Prostate gland (tissue), 2 donors: ENCODE measurements at places on chromosomes 4 and X.

DNA sequence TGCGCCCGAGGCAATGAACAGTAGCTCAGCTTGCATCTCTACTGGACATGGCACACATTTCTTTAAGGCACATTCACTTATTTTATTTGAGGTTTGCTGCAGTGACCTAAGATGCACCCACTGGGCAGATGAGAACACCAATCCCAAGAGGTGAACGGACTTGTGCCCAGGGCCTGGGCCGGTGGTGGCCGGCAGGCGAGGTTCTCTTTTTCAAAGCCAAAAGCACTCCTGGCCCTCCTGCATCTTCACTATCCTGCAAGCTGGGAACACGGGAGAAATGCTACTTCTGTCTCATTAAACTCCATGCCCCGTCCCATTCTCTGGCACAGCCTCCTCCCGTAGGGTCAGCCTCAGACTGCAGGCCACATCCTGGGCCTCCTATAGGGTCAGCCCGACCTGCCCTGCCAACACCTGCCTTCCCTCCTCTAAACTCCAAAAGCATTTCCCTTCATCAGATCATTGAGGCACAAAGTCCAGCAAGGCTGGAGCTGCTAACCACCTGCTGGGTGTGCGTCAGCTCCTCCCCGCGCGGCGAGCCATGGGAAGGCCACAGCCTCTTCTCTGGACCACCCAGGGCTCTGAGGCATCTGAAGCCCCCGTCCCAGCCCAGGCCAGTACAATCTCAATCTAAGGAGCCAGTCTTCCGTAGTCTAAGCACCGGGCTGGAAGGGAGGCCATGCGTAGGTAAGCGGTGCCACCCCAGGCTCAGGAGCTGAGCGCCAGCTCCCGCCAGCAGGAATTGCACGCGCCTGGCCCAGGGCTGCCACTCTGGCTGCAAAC lies 166.1 kb downstream of the AFAP1 start:
- H3K4me3 ChIP-seq = no peak overlapping the region
- H3K4me1 ChIP-seq = no peaks in the 10 kb centered on the region
- no peaks in the 10 kb centered on the region for H3K27me3 ChIP-seq

DNA sequence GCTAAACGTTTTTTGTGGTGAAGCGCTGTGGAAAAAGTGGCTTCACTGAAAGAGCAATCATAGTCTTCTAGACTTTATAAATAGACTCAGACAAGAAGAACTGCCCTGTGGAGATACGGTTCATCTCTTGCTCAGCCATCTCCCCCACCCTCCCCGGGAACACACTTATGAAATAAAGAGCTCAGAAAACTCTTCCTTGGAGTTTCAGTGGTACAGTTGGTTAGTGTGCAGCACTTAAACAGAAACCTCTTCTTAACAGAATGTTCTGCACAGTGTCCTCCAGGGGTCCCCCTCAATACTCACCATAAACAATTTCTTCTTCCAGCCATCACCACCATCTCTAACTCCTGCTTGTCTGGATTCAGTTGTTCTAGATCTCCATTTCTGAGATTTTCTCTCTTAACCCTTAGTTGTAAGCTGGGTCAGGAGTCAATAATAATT lies 313.0 kb downstream of the ARHGAP10 start:
- no peak overlapping the region for H3K4me3 ChIP-seq

DNA sequence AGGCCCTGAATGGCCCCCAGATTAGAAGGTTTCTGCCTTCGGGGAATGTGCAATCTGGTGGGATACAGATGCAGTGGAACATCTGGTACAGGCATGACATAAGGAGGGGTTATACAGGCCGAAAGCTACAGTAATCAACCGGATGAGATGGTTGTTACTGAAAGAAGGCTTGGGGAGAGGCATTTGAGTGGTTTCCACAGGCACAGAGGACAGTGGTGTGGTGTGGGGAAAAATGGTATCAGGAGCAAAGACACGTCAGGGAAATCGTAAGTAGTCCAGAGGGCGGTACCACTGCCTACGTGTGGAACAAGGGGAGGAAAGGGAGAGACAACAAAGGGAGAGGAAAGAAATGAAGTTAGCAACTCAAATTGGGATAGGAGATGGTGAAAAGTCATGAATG lies 3.0 kb downstream of the PDLIM3 start:
- H3K36me3 ChIP-seq = no peaks in the 10 kb centered on the region
- H3K4me1 ChIP-seq = no peaks in the 10 kb centered on the region
- no peak for DNase-seq
- H3K27ac ChIP-seq = peak overlapping the region; percentile 48
- no peaks in the 10 kb centered on the region for H3K27me3 ChIP-seq

DNA sequence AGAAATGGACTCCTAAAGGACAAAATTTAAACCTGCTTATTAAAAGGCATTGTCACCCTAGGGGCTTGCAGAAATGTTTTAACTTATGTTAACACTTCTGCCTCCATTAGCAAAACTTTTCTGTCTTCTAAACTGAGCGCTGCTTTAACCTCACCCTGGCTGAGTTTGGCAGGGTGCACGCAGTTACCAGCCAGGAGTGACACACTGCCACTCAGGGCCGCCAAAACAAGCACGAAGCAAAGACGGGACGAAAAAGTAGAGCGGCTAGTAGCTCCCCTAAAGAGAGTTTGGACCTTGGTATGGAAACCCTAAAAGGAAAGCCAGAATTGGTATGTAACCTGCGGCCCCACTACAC lies 23.8 kb upstream of the UVSSA start:
- no peaks in the 10 kb centered on the region for H3K4me1 ChIP-seq
- H3K27ac ChIP-seq = no peak overlapping the region
- no peaks in the 10 kb centered on the region for H3K27me3 ChIP-seq
- no peak for DNase-seq
- H3K4me3 ChIP-seq = no peak overlapping the region
- no peaks in the 10 kb centered on the region for H3K36me3 ChIP-seq

GRCh38 chr4:32142075-32142474 lies 1421.9 kb downstream of the PCDH7 start:
- no peaks in the 10 kb centered on the region for H3K36me3 ChIP-seq
- DNase-seq = no peak
- H3K27me3 ChIP-seq = no peaks in the 10 kb centered on the region
- no peak overlapping the region for H3K27ac ChIP-seq
